ENCODE measurements at places on chromosomes 7 and 10.

- DNase-seq, result no peak
Observed at GRCh38 chr10:12928571-12928970, 72.9 kb downstream of the CCDC3 start.

DNA sequence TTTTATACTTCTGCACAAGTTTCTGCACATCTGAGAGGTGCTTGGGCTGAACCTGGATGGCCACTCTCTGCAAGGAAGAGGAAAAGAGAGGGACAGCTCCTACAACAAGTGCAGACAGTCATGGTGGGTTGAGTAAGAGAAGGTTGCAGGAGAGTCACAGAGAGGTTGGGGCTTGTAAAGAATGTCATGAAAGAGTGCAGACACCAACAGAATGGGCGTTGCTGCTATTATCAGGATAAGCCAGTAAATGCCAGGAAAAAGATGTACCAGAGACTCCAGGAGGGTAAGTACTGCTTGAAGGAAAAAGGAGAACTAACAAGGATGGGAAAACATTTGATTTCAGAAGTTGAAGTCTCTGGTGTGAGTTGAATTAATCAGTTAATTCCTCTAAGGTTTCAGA lies 77.8 kb upstream of the NRP1 start:
- no peak for DNase-seq

GRCh38 chr7:8018961-8019360 lies 50.4 kb downstream of the GLCCI1 start:
- no peak for DNase-seq

GRCh38 chr7:5423306-5423975 lies at the start of gene TNRC18:
Gene TNRC18 (minus strand): TSS chr7:5423834. CDS start chr7:5421246, 2,588 bp downstream.
- no peak for DNase-seq

DNA sequence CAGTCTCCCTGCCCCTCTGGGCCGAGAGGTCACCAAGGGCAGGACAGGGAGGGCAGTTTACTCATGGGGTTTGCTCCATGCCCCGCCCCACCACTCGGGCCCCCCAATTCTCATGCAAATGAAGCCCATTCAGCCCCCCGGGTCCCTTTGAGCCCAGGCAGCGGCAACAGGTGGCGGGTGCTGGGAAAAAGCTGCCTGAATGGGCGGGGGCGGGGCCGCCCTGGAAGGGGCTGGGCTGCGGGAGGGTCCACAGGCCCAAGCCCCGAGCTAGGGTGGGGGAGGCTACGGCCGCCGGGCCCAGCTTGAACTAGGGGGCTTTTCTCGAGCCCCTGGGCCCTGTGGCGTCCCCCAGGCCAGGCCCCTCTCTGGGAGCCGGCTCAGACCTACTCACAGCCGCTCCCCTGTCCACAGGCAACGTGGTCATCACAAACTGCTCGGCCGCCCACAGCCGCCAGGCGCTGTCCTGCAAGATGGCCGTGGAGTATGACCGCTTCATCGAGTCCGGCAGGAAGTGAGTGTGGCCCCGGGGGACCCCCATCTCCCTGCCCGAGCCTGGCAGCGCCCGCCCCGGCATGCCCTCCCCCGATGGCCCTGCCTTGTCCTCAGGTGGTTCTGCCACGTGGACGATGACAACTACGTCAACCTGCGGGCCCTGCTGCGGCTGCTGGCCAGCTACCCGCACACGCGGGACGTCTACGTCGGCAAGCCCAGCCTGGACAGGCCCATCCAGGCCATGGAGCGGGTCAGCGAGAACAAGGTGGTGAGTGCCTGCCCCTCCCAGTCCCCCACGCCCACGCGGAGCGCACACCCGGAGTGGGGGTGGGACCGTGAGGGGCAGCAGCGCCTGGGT lies 5.5 kb downstream of the LFNG start:
- no peak for DNase-seq

DNA sequence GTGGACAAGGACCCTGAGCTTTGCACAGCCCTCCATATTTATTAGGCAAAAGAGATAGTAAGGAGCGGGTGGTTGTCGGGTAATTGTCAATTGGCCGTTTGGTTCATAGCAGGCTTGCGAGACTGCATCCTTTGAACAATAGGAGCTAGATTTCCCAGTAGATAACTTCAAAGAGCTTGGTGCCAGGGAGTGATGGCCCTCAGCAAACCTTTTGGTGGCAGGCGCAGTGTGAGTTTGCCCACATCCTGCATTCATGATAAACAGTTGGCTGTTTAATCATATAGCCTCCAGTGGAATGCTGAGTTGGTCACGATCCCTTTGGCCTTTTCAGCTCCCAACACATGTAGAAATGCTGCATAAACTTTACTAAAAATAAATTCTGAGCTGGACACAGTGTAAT lies 156.9 kb downstream of the AKR1D1 start:
- no peak for DNase-seq

GRCh38 chr7:159197066-159197975 lies 52.7 kb upstream of the VIPR2 start:
- no peak for DNase-seq

DNA sequence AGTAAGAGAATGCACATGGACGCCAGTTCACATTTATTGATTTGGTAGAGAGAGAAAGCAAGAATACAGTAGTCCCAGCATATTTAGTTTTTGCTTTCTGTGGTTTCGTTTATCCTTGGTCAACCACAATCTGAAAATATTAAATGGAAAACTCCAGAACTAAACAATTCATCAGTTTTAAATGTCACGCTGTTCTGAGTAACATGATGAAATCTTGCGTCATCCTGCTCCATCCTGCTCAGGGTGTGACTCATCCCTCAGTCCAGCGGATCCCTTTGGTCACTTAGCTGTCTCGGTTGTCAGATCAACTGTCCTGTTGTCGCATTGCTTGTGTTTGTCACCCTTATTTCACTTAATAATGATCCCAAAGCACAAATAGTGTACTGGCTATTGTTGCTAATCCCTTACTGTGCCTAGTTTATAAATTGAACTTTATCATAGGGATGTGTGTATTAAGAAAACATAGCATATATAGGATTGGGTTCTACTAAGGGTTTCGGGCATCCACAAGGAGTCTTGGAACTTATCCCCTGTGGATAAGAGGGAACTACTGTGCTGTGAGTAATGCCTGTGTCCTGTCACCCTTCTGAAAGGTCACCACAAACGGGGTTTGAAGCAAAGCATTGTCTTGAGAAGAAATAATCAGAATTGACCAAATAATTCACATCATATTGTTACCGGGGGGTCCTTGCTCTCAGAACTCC lies 73.6 kb downstream of the OTUD1 start:
- no peak for DNase-seq

GRCh38 chr7:30727061-30727945 lies 24.6 kb upstream of the INMT start:
- no peak for DNase-seq

DNA sequence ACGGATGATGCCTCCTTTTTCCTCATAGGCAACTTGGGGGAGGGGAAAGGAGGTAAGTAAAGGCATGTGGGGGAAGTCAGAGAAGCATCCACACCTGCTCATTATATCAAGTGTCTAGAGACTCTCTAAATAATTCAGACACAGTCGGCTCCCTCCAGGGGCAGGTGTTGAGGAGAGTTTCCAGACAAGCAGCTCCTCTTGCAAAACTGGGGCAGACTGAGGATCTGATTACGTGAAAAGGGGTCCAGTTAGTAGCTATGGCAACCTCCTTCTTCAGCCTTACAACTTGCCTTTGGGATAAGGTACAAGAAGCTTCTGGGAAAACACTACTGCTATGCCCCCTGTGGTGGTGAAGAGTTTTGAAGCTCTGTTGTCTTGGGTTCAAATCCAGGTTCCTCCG lies 39.0 kb upstream of the SORBS1 start:
- no peak for DNase-seq

Data from midbrain (tissue), 1 donor.